ENCODE measurements at places on chromosomes 2 and 18. TPM values are rescaled to one million over a fixed set of nuclear protein-coding genes. Genes with fewer than 3 reads are reported as not detected.

GRCh38 chr2:151943461-151943860 lies 115.2 kb upstream of the ARL5A start:
- DNase-seq = no peak

DNA sequence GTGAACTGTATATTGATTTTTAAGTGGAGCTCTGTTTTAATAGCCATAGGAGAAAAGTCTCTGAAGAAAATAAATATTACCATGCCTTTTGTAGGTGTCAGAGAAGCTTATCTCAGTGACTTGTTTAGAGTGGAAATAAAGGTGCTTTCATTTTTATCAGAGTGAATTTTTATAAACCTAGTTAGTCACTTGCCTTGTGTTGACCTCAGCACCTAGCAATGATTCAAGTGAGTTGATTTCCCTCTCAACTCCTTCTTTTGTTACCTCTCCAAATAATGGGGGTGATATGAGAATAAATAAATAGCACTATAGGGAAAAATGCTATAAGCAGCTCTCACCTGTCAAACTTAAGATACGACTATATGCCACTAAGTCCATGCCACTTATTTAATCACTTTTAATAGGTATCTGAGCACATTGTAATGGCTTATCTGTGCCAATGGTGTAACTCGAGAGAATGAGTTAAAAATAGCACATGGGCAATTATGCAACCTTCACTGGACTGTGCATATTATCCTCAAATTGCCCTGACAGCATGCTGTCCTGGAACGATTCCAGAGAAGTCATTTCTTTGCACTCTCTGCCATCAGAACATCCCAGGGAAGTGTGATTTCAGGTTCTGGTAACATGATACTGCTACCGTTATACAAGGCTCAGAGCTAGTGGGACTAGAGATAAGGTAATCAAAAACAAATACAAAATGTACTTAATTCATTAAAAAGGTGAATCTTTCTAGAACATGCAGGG lies 290.8 kb downstream of the CCDC85A start:
- DNase-seq = no peak

DNA sequence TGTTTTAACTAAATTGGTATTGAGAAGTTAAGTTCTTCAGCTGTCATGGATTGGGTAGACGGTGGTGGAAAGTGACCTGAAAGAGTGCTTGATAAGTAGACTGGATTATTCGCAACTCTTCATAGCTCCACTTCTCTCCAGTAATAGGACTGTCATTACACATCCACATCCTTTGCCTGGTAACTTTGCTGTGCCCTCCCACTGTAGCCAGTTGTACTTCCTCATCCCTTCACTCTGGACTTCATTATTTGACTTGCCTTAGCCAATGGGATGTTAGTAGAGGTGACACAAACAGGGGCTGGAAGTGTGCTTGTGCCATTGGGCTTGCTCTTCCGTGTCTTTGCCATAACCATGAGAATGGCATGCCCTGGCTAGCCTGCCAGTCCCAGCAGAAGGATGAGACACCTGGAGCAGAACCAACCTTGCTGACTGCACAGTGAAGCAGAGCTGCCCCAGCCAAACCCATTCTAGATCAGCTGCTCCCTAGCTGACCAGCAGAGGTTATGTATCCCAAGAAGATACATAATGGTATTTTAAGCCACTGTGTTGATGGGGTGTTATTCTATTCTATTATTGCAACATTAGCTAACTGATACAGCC lies 16.9 kb downstream of the QPCT start:
- DNase-seq = no peak

DNA sequence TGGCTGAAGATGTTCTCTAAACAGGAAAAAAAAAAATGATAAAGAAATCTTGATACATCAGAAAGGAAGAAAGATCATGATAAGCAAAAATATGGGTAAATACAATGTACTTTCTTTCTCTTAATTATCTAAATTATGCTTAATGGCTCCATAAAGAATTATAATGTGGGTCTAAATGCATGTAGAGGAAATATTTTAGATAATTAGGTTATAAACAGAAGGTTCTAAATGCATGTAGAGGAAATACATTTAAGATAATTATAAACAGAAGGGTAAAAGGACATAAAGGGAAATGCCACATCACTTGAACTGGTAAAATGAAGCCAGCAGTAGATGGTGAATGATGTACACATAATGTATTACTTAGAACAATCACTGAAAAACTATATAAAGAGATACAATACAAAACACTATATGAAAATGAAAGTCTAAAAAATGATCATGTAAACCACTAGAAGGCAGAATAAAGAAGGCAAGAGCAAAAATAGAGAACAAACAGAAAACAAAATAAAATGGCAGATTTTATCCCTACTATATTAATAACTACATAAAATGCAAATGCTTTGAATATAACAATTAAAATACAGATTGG lies 308.4 kb upstream of the CDH2 start:
- no peak for DNase-seq

DNA sequence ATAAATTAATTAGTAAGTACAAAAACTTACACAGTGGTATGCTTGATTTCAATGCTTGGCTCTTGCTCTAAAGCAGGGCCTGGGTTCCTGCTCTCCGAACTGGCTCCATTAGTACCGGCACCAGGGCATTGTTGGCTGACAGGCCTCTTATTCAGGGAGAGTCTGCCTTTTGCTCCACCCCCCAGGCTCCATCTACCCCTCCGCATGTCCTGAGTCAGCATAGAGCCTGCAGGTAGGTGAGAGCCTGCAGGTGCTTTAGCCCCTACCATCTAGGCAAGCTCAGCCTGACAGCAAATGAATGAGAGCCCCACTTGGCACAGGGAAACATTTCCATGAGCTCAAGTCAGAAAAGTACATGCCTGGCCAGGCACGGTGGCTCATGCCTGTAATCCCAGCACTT lies 35.1 kb upstream of the EFHD1 start:
- DNase-seq = no peak

- DNase-seq = no peak
Measured at GRCh38 chr2:74444498-74445318, 3.0 kb upstream of the RTKN start.

DNA sequence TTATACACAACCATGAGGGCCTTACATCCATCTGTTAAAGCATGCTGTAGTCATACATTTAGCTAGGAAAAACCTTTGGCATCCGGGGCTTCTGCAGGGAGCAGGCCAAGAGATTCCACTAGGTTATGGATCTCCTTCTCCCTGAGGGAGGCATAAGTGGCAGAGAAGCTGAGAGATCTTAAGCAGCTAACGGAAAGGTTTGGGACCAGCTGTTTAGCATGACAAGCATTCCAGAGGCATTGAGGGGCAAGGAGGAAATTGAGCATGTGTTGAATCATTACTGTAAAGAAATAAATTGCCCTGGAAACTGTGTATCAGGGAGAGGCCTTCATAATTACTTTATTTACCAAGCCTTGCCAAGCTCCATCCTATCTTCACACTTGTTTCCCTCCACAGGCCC lies 643.1 kb downstream of the CNTNAP5 start:
- no peak for DNase-seq

DNA sequence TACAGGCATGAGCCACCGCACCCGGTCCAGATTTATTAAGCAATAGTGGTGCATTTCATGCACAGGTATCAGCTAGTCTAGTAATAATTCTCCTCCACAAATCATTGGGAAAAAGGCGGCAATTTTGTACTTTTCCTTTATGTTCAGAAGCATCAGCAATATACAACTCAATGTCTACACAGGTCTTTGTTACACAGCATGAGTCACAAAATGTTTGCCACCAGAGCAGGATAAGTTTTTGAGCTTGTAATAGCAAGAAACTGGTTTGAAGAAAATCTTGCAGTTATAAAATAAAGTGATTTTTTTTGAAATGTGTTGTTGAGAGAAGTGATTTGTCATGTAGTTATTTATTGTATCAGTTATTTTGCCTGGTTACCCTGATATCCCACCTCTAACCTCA lies 4.8 kb upstream of the ITPRIPL1 start:
- no peak for DNase-seq

- no peak for DNase-seq
Measured at GRCh38 chr2:120761911-120762310, 26.2 kb downstream of the GLI2 start.

RIT2 gene
- not detected for total RNA-seq

ASPRV1 gene
- 0.99 TPM for total RNA-seq

SERPINB2 gene
- not detected for total RNA-seq

CLEC4F gene
- not detected for total RNA-seq

ASNSD1 gene
- total RNA-seq = 34.8 TPM

COL3A1 gene
- total RNA-seq = not detected

Data from activated CD4-positive, alpha-beta T cell treated with anti-CD3 and anti-CD28 coated beads, Interleukin-2, amount 10 ng/mL, durations not matched to agents 7 days and 5 days (primary cell).